LNCaP clone FGC (cell line): ENCODE measurements at places on chromosomes 4 and X.

DNA sequence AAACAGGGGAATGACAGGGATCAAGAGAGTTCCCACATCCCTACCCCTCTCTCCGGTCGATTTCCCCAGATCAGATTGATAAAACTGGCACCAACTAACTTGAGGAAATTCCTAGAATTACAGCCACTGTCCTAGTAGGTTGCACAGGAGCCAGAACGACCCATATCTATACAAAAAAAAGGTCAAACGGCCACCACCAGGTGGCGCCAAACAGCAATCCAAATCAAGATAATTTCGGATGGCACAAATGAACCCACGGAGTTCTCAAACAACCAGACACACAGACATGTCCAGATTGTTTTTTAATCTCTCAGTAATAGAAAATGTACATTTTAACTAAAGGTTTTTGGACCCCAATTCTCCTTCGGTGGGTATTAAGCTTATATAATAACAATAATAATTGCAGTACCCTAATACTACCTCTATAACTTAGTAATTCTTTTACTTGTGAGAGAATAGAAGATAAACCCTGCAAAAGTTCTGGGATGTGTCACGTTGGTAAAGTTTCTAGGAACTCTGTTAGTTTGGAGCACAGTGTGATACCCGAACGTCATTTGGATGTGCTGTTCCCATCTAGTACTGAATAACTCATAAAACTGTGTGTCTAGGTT, 212.6 kb downstream of the SPOCK3 start:
- DNase-seq = no peak

DNA sequence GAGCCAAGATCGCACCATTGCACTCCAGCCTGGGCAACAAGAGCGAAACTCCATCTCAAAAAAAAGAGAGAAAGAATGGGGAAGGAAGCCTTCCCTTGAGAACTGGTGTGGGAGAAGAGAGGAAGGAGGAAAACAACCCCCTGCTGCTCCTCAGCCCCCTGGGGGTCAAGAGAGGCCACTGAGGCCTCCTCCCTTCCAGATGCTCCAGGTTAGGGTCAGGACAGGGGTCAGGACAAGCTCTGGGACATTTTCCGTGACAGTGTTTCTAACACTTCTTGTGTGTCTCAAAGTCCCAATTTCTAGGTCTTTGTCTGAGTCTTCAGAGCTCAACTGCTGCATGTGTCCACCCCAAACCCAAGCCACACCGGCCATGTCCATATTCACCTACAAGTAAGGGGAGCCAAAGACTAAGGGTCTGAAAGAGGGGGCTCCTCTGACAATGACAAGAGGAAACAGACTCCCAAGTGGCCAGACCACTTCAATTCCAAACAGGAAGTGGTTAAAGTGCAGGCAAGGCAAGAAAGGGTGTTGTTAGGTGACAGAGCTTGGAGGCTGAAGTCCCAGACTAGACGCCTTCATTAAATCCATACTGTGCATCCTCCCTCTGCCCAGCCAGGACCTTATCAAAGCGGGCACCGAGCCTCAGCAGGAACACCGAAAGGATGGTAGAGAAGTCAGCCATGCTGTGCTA, 8.3 kb downstream of the L1CAM start:
- no peak for DNase-seq

DNA sequence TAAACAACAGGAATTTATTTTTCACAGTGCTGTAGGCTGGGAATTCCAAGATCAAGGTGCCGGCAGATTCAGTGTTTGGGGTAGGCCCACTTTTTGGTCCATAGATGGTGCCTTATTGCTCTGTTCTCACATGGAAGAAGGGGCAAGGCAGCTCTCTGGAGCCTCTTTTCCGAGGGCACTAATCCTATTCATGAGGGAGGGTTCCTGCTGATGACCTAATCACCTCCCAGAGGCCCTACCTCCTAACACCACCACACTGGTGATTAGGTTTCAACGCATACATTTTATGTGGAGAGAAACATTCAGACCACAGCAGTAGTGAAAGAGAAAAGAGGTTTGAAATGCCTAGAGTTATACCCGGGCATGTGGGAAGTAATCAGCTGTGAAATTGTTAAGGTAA, 1.4 kb upstream of the POLA1 start:
- DNase-seq = no peak

DNA sequence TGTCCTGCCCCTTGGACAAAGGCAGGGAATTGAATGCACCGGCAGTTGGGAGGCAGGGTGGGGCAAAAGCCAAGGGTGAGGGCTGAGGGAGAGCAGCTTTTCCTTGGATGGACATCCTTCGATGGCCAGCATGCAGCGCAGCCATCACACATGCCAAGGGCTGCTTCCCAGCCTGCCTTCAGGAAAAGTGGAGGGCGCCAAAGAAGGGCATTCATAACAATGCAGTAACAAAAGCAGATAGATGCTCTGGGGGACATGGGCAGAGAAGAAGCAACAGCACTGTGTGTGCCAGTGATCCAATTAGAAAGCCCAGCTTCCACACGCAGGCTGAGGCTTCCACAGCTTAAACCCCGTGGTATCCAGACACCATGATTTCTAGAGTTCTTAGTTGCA, 71.5 kb downstream of the TSPAN5 start:
- DNase-seq = no peak

DNA sequence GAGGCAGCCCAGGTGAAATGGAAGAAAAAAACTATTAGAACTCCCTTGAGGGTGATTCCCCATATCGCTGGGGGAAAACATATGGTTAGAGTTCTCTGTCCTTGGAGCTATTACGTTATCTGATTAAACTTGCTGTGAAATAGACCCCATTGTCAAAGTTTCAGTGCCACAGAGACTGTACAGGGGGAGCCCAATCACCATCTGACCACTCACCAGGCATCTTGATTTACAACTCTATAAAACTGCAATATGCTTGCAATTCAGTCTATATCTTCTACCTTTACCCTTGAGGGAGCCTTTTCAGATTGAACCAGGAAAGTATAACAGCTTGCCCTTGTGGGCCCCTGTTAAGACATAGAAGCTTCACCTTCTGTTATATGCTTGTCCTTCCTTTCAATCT, 18.2 kb downstream of the TMEM255A start:
- no peak for DNase-seq

GRCh38 chr4:48167538-48168263, 33.7 kb upstream of the TXK start:
- DNase-seq = no peak

GRCh38 chr4:83785891-83786290, 250.0 kb downstream of the GPAT3 start:
- DNase-seq = no peak

- no peak for DNase-seq
These were observed 18.3 kb upstream of the IL21 start for GRCh38 chr4:122639181-122639580.

GRCh38 chrX:41025926-41026701, 59.1 kb upstream of the USP9X start:
- no peak for DNase-seq

DNA sequence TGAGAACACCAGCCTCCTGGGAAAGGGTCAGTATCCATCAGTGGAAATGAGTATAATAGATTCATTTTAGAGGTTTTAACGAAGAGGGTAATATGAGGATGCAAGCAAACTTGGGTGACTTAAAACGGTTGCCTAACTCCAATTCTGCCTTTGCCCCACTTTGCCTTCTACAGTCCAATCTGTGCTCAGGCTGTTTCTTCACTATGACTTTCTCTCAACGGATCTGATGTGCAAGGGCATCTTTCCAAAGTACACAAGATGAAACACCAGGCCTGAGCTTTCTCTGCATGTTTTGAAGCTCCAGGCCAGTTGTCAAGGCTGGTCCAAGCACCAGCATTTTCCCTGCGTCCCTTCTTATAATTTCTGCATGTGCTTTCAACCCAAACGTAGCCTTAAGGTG, 68.0 kb upstream of the TMEM164 start:
- no peak for DNase-seq
